ENCODE measurements at places on chromosomes 13 and 19.

DNA sequence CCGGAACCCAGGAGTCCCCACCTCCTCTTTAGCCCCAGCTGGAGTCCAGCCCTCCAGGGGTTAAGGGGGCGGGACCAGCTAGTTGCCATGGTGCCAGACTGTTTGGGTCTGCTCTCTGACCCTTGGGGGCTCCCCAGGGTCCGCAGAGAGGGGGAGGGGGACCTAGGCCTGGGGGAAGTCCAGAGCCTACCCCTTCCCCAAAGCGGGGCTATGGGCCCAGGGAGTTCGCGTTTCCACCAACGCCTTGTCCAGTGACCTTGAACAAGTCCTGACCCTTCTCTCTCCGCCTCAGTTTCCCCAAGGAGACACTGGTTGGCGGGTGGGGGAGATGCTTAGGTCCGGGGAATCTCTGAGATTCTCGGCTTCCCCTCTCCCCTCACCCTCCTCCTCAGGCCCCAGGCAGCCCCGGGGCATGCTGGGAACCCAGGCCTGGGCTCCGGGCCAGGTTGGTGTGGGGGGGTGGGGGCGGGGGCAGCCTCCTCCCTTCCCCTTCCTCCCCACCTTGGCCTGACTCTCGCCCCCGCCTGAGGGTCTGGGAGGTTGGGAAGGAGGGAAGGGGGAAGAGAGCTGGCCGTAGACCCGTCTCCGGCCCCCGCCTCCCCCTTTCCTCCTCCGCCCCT lies 2.6 kb upstream of the SPACA6 start:
- peak; percentile 35 for DNase-seq

DNA sequence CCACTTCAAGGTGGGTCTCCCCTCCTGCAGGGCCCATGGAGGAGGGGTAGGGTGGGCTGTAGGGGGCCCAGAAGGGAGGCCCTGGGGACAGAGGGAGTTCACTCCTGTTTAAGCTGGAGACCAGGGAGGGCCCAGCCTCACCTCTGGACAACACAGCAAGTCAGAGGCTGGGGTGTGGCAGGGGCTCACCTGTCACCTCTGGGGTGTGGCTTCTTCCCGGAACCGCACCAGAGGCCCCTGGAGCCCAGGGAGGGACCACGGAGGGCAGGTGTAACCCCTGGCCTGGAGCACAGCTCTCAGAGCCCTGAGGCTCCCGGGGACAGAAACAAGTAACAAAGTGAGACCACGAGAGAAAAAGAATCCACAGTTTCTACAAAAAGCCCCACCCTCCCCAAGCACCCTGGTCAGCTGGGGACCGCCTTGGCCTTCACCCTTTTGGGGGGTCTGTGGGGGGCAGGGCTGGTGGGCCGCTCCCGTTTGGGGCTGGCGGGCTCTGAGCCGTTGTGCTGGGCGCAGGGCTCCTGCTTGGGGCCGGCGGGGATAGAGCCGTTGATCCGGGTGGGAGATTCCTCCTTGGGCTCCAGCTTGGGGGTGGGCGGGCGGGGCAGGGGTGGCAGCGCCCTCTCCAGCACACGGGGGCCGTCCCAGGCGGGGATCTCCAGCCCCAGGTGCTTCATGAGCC lies 8.0 kb downstream of the SIRT6 start:
- no peak for DNase-seq

GRCh38 chr13:66214467-66214866 lies 1015.7 kb downstream of the PCDH9 start:
- DNase-seq: no peak

GRCh38 chr19:44846455-44847143 lies 502 bp downstream of the NECTIN2 start:
- no peak for DNase-seq

GRCh38 chr19:1907563-1908363 lies 2.6 kb downstream of the ADAT3 start:
- no peak for DNase-seq

- no peak for DNase-seq
Measured at GRCh38 chr19:41016488-41017071, 25.5 kb downstream of the CYP2B6 start.

GRCh38 chr13:30690282-30691188 lies 44.8 kb upstream of the ALOX5AP start:
- DNase-seq: peak; percentile 39

All from DMS153 (cell line).